Activated T-helper 1 cell treated with anti-CD3 and anti-CD28 coated beads, Interleukin-2, amount 50 U/mL, for 16 hours (primary cell): ENCODE measurements at places on chromosomes 13 and 19.

- DNase-seq: peak; percentile 100
Observed at GRCh38 chr19:6199240-6199994, 64.0 kb downstream of the ACSBG2 start.

- no peak for DNase-seq
Observed at GRCh38 chr19:35596366-35596999, 10.5 kb downstream of the PMIS2 start.

GRCh38 chr19:11649941-11650340, 52.7 kb downstream of the ZNF627 start:
- no peak for DNase-seq

DNA sequence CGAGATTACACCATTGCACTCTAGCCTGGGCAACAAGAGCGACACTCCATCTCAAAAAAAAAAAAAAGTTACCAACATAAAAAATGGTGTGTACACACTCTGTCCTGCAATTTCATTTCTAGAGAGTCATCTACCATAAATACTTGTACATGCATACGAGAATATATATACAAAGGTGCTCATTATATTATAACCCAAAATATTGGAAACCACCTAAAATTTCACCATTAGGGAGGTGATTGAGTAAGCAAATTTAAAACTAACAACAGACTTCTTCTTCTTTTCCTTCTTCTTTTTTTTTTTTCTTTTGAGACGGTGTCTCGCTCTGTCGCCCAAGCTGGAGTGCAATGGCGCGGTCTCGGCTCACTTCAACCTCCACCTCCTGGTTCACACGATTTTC, 7.4 kb upstream of the C5AR1 start:
- DNase-seq: no peak

DNA sequence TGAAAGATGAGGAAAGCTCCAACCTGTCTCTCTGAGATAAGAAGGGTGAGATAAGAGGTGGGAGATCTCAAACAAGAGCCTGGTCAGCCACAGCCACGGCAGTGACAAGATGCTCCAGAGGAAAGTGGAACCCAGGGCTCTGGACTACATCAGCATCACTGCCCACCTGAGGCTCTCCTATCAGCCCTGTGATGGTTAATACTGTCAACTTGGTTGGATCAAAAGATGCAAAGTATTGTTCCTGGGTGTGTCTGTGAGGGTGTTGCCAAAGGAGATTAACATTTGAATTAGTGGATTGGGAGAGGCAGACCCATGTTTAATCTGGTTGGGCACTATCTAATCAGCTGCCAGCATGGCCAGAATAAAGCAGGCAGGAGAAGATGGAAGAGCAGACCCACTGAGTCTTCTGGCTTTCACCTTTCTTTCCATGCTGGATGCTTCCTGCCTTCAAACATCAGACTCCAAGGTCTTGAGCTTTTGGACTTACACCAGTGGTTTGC, 476.6 kb upstream of the NBEA start:
- DNase-seq: no peak

GRCh38 chr19:46225558-46226004, 4.0 kb upstream of the IGFL1 start:
- DNase-seq: no peak

DNA sequence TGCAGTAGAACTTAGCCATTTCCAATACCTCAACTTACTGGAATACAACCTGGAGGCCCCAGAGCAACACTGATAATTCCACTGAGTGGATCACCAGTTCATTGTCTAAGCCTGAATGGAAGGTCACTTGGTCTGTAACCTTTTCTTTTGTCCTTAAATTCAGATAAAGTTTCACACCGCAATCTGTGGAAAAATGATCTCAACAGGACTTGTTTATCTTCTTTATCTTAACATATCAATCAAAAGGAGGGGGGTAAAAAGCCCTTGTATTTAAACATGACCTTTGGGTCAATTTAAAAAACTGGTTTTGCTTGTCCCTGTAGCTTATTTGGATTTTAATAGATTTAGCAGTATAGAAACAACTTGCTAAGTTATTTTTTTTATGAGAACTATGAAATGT, 21.6 kb downstream of the SAE1 start:
- DNase-seq: no peak

GRCh38 chr13:106133025-106133424, 402.4 kb downstream of the EFNB2 start:
- DNase-seq: no peak

- DNase-seq: no peak
Observed at GRCh38 chr13:97976610-97977521, 23.4 kb downstream of the IPO5 start.

DNA sequence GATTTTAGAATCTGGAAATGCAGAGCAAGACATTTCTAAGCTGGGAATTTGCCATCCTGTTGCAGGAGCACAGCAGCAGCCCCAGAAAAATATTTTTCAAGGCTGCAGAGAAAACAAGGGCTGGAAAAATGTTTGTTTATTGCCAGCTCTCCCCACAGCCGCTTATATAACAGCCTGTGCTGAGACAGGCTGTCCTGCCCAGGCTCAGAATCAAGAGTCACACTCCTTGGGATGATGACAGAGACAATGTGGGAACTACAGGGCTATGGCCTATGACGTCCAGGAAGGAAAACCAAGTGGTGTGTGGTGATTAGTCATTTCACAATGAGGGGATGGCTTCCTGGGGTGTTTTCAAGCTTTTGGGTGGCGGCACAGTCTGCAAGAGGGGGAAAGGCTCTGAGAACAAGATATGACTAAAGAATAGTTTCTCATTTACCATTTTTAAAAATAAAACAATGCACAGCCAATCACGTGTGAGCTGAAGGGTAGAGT, 136.3 kb upstream of the SERP2 start:
- no peak for DNase-seq

DNA sequence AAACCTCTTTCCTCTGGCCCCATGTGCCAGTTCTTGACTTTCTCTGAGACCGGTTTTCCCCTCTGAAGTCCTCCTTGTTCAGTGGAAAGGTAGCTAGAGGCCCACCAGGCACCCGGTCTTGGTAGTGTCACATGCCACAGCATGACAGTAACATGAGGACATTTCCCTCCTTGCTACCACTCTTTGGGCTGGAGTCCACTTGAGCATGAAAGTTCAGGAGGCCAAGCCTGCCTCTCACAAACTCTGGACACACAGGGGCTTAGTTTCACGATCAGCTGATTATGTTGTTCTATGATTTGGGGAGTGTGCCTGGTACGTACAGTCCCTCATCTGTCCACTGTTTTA, 45.6 kb downstream of the NFIX start:
- no peak for DNase-seq

DNA sequence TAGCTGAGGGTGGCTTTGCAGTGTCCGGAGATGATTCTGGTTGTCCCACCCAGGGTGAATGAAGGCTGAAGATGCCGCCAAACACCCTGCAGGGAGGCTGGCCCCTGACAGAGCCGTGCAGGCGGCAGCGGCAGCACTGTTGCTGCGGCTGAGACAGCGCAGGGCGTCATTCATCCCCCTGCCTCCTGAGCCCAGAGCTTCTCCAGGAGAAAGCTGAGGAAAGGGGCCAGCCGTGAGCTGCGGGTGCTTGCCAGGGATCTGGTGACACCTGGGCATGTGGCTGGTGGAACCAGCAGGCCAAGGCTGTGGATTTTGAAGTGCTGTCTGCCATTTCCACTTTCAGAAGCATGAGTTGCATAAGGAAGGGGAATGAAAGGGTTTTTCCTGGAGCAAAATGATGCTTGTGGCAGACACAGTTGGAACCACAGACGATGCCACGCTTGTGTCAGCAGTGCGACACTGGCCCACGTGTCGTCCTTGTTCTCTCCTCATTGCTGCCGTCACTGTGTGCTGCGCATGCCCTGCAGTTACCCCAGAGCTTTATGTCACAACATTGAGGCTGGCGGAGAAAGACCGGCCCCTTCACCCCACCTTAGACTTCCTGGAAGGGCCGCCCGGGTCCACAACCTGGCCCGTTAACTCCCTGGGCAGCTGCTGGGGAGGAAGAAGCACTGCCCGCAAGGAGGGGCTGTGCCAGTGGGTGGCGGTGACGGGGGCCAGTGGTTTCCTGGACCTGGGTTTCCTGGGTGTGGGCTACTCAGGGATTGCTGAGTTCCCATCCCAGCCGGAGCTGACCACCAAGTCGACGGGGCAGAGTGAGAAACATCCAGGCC, 22.7 kb downstream of the TFDP1 start:
- no peak for DNase-seq

GRCh38 chr13:99351772-99352171, 44.6 kb upstream of the GPR183 start:
- no peak for DNase-seq

- no peak for DNase-seq
Observed at GRCh38 chr13:29196409-29197074, 376.4 kb downstream of the MTUS2 start.

DNA sequence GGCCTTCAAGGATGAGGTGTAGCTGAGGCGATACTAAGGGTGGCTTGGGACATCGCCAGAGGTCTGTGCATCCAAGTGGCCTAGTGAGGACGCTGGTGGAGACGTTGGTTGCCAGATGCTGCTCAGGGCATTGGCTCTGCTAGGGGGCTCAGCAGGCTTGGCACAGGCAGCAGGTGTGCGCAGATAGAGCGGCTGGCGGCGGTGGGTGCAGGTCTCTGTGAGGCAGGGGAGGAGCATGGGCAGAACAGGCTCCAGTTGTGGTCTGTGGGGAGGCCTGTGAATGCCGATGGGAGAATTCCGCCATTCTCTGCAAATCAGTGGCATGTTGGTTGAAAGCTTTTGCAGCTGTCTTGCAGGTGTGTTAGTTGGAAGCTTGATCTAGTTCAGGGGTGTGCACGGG, 21.2 kb downstream of the PRAM1 start:
- DNase-seq: no peak

DNA sequence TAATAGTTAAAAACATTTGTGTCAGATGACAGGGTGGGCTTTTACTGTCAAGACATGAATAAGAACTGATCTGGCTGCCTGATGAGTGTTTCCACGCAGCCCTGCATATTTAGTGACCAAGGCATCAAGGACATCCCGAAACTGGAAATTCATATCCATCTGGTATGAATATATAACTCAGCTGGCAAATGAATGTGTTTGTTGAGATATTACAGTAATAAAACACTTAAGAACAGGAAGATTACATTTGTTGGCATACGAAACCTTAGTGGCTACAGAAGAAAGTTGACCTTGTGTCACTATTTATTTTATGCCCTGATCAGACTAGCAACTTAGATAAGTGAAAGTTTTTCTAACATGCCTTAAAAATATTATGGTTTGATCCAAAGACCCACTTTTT, 32.8 kb downstream of the RAP2A start:
- no peak for DNase-seq

DNA sequence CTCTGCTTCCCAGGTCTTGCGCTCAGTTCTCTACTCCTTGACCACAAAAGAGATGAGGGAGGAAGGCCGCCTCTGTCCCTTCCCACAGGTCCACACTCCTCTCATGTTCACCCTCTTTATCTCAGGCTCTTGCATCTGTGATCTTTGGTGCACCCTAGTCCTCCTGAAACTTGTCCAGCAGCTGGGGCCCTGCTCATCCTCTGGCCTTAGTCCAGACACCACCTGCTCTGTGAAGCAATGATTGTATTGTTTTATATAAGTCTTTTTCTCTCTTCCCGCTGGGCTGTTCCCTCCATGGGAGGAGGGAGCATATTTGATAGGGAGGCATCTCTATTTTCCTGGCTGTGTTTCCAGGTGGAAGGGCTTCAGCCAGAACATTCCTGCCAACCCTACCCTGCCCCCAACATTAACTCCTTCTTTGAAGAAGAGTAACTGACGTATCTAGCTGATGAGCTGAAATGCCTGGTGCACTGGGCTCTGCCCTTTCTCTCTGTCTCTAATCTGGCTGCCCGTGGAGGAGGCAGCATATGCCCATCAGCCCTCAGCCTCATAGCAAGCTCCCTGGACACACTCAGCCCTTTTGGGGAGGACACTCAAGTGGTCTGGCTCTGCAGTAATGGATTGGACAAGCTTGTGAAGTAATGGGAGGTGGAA, 38.2 kb upstream of the SIAH3 start:
- DNase-seq: no peak

DNA sequence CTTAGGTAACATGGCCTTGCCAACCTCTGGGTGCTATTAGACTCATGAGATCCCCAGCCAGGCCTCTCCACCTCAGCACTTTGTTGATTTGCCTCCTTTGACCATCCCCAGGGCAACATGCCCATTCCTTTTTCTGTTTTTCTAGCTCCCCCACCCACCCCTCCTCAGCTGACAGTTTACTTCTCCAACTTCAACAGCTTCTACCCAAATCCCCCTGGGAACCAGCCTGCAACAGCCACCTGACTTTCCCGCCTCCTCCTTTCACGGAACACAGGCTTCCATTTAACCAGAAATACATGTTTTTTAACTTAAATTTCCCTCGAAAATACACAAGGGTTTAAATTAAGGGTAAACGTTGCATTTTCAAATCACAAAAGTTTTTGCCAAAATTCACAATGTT, 117.3 kb downstream of the DLEU7 start:
- DNase-seq: no peak

DNA sequence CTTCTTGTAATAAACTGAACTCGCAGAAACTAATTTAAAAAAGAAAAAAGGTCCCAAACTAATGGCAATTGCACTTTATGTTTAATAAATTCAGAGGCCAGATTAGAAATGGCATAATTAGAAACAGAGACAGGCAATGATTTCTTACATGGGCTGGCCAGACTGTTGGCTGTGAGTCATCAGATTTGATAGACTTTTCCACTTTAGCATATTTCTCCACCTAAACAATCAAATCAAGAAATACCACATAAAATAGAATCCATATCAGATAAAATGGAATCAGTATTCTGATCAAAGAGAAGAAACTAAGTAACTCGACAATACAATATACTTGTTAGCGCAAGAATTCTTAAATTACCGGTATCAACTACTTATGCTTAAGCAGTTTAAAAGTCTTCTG, 29.0 kb downstream of the EXOSC8 start:
- no peak for DNase-seq

GRCh38 chr19:45972081-45972946, 1.4 kb downstream of the NOVA2 start:
- no peak for DNase-seq

GRCh38 chr13:27569405-27569804, 50.9 kb downstream of the LNX2 start:
- no peak for DNase-seq

- no peak for DNase-seq
Observed at GRCh38 chr13:49234741-49235140, 13.0 kb upstream of the CDADC1 start.

DNA sequence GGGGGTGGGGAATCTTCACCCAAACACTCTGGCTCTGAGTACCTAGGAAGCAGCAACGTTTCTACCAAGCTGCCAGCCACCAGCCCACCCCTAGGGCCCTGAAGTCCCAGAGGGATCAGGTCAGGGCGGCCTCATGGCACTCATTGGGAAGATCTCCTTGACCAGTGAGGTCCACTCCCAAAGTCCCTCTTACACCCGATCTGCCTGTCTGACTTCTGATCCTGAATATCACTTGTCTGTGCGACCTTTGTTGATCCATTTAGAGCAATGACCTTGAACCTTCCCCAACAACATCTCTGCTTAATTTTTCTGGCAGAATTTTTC, 2.1 kb upstream of the GNA15 start:
- no peak for DNase-seq
